ENCODE measurements at places on chromosomes 7 and 10.
A peak's percentile ranks its signal among the peaks of the same experiment; 100 is the strongest.

DNA sequence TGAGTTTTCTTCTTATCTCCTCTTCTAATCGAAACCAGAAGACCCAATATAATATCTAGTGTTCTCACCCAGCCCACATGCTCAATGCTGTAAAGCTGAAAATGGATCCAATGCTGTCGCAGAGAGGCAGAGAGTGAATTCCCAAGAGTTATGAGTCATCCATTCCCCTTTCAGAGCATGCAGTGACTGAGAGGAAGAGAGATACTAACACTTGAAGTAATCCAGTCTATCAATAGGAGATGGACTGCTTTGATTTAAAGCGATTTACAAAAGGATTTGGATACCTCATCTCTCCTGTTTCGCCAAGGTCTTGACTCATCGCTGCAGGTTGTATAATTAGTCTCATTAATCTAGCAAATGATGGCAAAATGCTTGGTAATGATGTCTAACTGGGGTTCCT, 41.5 kb upstream of the PRKCQ start:
- DNase-seq = no peak

DNA sequence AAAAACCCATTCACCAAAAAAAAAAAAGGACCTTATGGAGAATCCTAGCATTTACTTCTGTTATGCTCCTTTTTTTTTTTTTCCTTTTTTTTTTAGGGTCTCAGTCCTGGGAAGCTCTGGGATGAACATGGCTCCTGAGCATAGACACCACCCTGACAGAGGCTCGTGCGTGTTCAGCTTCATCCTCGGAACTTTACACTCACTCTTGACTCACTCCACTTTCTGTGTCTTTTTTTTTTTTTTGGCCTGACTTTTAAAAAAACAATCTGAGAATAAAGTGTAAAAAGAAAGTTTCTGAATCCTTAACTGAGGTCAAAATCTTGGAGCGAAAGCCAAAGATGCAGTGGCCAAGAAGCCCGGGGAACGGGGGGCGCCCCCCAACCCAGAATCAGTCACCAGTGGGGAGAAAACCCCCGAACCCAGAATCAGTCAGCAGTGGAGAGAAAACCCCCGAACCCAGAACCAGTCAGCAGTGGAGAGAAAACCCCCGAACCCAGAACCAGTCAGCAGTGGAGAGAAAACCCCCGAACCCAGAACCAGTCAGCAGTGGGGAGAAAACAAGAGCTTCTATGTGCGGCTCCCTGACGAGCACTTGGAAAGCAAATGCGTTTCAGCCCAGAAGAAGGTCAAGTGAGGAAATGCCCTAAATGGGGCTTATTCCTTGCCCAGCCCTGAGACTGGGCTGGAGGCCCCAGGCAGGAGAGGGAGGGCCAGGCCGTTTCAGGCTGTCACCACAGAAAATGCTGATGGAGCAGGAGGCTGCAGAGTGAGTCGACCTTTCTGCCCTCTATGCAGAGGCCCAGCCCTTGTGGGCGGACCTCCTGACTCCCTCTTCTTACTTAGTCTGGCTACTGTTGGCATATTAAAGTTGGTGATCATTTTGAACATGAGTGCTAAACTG, 19.0 kb upstream of the PFKP start:
- no peak for DNase-seq

GRCh38 chr7:33934391-33934790, 29.1 kb downstream of the BMPER start:
- DNase-seq = no peak

DNA sequence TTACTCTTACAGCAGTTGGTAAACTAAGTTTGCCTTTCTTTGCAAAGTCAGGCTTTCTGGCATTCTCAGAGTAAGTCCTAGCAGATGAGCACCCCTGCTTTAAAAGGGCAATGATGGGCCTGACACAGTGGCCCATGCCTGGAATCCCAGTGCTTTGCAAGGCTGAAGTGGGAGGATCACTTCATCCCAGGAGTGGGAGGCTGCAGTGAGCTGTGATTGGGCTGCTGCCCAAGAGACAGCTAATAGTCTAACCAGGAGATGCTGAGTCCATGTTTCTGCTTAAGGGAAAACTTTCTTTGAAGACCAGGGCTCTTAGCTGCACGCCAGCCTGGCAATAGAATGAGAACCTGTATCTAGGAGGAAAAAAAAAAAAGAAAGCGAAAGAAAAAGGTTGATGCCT, 100.2 kb upstream of the MPP7 start:
- DNase-seq = no peak

- DNase-seq = no peak
Measured at GRCh38 chr7:55149001-55149400, 130.2 kb downstream of the EGFR start.

DNA sequence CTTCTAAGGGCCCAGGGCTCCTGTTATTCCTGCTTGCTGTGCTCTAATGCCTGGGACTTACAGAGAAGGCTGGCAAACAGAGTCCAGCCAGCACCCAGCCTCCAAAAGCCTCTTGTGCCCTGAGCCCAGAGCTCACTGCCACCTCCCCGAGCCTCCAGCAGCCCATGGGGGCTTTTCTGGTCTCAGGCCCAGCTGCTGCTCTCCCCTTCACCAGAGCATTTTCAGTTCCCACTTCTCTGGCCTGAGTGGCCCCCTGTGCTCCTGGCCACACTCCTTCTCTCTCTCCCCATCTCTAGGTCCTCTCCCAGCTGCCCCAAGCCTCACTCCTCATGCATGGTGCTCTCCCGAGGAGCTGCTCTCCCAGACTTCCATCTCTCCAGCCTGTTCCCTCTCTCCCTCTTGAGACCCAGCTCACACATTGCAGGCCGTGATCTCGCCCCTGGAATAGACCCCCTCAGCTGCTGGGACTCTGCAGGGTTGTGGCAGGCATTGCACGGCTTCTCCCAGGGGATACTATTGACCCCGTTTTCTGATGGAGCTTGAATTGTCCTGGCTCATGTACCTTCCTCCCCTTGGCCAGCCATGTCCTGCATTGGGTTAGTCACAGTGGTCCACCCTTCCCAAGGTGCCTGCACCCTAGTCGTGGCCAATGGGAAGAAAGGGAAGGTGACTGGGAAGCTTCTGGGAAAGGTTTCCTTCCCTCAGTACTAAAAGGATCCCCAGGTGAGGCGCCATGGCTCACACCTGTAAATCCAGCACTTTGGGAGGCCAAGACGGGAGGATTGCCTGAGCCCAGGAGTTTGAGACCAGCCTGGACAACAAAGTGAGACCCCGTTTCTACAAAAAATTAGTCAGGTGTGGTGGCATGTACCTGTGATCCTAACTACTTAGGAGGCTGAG, 9.0 kb upstream of the RASSF4 start:
- DNase-seq = no peak

DNA sequence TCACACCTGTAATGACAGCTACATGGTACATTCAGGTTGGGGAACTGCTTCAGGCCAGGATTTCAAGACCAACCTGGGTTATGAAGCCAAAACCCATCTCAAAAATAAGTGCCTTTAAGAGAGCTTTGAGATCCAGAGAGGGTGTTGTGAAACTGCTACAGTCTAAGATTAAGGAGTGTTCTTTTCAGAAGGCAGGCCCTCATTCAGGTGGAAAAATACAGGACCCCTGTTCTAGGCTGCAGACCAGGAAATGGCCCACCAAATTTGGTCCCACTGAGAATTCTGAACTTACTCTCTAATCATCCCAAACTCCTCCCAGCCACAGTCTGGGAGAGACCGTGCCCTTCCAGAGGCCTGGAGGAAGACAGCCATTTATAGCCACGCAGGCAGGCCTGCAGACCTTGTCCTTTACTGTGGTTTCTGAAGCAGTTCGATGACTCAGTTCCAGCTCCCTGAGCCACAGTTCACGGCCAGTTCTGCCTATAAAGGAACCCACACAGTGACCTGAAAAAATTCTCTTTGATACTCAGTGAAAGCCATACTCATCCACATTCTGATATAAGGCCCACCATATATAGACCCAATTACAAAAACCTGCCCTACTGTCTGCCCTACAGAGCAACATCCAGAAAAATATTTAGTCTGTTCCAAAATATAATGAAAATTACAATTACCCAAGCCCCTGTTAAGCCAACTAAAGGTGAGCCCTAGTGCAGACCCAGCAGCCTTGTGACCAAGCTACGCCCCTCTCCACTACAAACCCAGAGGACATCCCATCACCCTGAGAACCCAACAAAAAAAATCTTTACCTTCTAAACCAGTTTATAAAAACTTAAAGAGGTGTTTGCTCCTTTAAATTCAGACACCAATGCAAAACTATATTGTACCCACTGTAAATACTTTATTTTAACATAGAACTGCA, 21.2 kb downstream of the ZNF680 start:
- DNase-seq = peak; percentile 16

GRCh38 chr10:11105676-11106004, 88.0 kb downstream of the CELF2 start:
- DNase-seq = no peak

DNA sequence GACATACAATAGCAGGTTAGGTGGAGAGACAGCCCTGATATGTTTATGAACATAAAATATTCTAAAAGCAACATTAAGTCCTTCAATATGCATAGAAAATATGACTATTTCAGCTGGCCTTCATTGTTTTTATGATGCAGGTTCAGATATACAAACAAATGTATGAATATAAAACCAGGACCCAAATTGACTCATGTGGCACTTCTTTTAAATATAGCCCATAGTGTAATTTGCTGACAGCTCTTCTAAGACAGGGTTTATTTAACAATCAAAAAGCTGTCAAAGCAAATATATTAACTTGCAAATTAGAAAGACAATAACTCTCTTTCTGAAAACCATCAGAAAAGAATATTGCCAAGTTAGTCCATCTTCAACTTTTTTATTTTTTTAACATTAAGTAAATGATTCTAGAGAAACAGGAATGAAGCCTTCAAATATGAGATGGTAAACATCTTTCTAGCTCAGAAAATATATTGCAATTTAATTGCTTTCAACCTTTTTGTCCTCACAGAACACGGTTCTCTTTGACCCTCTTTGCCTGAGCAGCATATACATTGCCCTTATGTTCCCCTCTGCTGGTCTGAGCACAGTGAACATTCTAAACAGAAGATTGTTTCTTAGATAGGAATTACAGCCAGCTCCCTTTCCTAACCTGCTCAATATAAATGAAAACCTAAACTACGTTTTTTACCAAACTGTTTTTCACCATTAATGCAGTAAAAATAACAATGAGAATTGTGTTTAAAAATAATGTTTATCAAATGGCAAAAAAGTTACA, 82.8 kb downstream of the CACNA2D1 start:
- DNase-seq = no peak

GRCh38 chr7:40437936-40438634, 303.3 kb downstream of the SUGCT start:
- no peak for DNase-seq

GRCh38 chr10:61332581-61332980, 120.6 kb downstream of the TMEM26 start:
- no peak for DNase-seq

DNA sequence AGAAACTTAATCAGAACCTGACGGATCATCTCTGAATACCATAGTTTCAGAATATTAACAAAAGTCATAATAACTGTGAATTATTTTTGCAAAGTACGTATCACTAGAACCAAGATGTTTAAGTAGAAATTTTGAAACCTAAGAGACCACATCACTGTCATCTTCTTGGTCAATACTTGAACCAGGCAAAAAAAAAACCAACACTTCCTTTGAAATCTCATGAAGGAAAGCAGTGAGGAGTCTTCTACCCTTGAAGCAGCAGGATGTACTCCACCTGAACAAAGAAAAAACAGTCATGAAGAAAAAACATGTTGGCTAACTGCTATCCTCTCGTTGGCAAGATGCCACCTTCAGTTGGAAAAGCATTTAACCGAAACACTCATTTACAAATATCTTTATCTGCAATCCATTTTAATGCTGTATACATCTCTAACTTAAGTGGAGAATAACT, 82.4 kb downstream of the SRPK2 start:
- no peak for DNase-seq

DNA sequence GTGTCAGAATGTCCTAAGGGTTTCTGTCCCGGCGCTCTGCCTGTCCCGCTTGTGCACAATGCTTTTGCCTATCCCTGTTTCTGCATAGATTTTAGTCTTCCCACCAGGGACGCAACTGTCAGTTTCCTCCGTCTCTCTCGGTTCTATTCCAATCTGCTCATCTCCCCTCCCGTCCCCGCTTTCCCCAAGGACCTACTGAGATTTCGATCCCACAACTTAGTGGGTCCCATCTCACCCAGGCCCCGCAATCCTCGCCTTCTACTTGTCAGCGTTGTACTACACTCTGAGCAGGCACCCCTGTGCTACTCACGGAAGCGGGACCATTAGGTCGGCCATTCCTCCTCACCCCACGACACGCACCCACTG, 519 bp upstream of the ZNF655 start:
- no peak for DNase-seq

- DNase-seq = no peak
Measured at GRCh38 chr10:131274133-131274880, 37.2 kb downstream of the TCERG1L start.

DNA sequence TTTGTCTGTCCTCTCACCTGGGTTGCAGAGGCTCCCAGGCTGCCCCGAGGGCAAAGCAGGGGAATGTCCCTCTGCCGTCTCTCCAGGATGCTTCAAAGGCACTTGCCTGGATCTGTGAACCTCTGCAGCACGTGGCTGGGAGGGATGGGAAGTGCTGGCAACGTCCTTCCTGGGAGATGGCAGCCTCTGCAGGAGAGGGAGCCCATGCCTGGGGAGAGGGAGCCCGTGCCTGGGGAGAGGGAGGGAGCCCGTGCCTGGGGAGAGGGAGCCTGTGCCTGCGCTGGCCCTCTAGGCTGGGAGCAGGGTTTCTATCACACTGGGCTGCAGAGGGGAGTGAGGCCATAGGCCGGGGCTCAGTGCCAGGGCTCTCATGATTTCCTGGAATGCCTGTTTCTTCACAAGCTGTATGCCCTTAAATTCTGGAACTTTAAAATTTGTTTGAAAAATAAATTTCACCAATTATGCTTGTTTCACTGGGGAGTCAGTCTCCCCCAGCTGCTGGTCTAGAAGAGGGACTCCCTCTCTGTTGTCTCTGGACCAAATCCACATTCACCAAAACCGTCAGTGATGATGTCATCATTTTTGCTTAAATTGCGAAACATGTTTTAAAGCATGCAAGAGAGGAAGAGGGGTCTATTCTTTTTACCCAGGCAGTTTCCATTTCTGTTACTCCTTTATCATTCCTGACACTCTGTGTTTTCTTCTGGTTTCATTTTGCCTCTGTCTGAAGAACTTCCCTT, 135.7 kb downstream of the DNAJB6 start:
- DNase-seq = no peak

DNA sequence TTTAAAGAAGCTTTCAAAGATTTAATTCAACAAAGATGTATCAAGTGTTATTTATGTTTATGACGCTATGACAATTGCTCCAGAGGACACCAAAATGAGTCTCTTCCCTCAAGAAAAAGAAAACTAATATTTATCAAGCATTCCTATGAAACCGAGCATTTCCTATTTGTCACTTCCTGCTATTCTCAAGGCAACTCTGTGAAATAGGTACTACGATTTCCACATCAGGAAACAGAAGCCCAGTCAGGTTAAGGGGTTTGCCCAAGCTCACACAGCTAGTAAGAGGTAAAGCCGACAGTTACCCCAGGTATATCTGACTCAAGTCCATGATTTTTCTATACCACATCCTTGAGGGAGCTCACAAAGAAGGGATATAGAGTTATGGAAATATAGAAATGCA, 85.9 kb downstream of the TRIL start:
- DNase-seq = no peak

GRCh38 chr10:82267014-82267413, 392.0 kb downstream of the NRG3 start:
- DNase-seq = no peak

Measured in AG04449 (cell line).